ENCODE measurements at places on chromosomes 11 and 22. TPM values are rescaled to one million over a fixed set of nuclear protein-coding genes. Genes with fewer than 3 reads are reported as not detected.

Gene GALR3
- total RNA-seq = 0.24 TPM

Gene CNTF
- total RNA-seq = 3.0 TPM

Gene CCDC73
- total RNA-seq = not detected

Gene CCDC116
- total RNA-seq = 0.13 TPM

Gene MIOX
- total RNA-seq = not detected

Gene POTEH
- not detected for total RNA-seq
